Activated CD8-positive, alpha-beta memory T cell treated with anti-CD3 and anti-CD28 coated beads, Interleukin-2, amount 10 ng/mL, durations not matched to agents 7 days and 5 days (primary cell): ENCODE measurements at places on chromosomes 16 and 17.

DNA sequence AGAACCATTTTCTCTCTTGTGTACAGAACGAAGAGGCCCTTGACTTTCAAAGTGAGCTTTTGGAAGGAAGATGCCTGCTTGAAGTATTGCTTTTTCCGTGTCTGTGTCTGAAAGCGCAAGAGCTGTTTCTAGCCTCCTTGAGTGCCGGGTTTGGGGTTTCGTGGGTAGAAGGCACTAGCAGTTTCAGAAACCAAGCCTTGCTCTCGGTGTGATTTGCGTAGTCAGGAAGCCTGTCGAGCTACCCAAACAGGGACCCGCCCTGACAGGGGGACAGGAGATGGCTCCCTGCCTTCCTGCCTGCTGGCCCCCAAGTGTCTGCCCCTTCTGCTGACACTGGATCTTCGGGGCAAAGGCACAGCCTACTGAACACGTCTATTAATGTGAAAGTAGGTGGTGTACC is 322.0 kb downstream of the MAF start:
- DNase-seq: peak; percentile 88

DNA sequence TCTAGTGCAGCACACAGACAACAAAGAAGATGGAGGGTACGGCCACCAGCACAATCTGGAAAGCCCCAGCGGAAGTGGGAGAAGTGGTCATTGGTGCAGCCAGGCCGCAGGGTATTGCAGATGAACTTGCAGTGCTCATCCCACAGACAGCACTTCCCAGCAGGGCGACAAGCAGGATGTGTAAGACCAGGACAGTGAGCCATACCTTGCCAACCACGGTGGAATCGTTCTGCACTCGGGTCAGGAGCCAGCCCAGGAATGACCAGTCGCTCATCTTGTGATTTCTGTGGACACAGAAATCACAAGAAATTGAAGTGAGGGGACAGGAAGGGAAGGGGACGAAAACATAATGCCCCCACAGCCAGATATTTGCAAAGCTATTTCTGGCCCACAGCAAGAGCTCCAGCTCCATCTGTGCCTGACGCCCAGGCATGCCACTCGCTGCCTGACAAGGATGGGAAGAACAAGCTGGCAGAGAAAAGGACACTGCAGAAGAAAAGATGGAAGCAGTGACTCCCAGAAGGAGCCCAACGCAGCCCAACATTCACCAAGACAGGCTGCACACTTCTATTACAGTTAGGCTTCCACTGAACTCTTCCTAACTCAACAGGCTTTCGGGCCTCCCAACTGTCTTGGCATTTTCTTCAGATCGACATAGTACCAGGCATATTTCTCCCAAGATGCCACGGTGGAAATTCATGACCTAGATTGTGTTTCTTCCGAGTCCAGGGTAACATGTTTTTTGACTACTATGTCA is 17.5 kb upstream of the MYO18A start:
- no peak for DNase-seq

DNA sequence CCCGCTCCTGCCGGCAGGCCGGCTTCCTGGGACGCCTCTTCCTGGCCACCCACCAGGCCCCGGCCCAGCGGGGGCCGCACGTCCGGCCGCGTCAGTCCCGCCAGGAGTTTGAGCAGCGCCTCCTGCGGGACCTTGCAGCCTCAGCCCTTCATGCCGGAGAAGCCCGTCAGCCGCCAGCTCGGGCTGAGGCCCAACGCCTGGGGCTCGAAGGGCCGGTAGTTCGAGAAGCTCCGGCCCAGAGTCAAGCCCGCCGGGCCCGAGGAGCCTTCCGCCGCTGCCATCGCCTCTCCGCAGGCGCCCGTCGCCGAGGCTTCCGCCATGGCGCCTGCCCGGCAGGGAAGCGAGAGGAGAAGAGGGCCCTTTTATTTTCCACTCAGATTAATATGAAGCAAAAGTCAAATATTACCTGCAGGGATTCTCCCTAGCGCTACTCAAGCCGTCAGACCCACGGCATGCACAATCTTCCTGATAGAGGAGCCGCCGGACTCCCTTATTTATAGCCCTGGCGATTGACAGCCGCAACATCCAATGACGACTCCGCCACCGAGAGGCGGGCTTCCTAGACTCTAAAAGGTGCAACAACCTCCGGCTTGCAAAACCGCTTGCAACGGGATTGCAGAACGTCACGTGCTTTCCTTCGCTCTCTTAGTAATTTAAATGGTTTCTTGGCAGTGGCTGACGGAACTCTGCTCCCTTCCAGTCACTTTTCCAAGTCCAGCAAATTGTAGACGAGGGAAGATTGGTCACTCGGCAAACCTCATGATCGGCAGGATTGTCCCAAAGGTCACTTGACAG is at the start of gene SEPHS2:
Gene SEPHS2 (minus strand): TSS at position 467 of the 795 bp plus-strand sequence. CDS start 147 bp downstream, at position 320.
- DNase-seq: peak; percentile 99

- DNase-seq: no peak
These were observed 24.7 kb upstream of the ICAM2 start for GRCh38 chr17:64045176-64045575.

GRCh38 chr17:45243750-45244149 is 18.1 kb downstream of the SPATA32 start:
- DNase-seq: no peak

- no peak for DNase-seq
These were observed 5.3 kb downstream of the MNT start for GRCh38 chr17:2395258-2396181.

DNA sequence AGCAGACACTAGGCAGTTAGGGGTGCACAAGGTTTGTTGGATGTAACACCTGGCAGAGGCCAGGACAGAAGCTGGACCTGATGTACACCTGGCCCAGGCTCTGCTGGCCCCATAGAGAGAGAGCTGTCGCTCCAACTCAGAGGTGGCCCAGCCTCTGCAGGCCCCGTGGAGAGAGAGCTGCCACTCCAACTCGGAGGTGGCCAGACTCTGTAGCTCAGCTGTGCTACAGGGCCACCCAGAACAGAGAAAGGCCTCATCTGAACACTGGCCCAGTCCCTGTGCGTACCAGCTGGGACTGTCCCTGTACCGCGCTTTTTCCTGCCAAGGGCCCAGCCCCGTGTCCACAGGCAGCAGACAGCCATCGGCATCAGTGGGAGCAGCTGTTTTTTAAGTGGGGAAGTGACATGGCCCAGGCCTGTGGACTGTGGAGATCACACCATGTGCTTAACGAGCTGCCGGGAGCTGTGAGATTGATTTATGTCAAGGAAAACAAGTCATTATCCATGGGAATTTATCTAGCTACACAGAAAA is 176.4 kb upstream of the CHMP6 start:
- no peak for DNase-seq
